ENCODE measurements at places on chromosomes 5 and 9.

DNA sequence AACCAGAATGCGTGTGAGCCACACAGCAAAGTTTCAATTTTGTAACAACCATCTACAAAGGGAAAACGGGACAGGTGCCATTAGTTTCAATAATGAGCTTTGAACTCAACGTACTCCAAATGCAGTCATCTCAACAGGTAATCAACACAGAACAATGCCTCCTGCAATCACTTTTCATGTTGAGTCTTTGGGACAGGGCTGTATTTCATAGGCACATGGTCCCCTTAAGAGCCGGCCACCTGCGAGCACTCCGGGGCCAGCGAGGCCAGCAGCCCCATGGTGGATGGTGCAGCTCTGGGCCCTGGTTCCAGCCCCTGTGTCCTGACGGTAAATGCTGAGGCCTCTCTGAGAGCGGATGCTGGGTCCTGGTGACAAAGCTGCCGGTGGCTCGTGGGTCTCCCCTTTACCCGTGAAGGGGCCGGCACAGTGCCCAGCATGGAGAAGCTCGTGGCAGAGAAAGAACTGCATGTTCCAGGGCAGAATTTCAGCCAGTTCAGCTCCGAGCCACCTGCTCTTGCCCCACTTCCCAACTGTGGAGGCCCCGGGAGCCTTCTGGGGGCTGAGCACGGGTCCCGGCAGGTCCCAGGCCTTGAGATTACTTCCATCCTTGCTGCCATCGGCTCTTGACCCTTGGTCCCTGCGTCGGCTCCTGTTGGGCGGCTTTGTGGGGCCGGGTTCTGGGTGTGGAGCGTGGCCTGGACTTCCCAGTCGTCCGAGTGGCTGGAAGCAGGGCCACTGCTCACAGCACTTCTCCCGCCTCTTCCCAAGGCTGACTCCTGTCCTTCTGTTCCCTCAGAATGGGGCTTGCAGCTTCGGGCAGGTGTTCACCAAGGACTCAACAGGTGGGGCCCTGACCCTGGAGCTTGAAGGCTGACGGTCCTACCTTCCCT, 26.1 kb upstream of the RNU6ATAC start:
- no peak for DNase-seq

DNA sequence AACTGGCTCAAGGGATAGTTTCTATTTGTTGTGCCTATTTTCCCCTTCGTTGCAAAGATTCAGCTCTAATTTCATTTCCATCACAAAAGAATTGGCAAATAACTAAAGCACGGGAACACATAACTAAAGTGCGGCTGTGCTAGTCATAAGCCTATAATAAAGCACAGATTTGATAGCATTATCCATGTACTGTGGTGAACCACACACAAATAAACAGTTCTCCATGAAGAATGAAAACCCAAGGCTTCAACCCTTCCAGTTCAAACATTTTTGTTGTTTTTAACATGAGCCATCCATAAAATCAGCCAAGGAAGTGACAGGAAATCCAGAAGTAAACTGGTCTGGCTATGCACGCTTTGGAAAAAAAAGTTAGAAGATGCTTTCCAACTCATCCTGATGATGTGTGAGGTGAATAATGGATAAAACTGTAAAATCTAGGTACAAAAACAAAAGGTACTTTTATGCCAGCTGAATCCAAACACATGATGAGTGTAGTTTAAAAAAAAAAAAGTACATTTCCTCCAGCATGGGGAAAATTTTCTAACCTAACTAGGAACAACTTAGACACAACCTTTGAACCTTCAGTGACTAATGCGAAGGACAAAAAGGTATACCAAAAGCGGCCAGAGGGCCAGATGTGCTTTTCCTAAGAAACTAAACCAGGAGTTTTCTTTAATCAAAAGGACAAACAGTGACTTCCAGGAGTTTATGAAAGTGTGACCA, 10.2 kb downstream of the ZNF608 start:
- DNase-seq, result peak; percentile 88

- DNase-seq, result no peak
Observed at GRCh38 chr9:136821826-136822544, 14.2 kb downstream of the RABL6 start.

DNA sequence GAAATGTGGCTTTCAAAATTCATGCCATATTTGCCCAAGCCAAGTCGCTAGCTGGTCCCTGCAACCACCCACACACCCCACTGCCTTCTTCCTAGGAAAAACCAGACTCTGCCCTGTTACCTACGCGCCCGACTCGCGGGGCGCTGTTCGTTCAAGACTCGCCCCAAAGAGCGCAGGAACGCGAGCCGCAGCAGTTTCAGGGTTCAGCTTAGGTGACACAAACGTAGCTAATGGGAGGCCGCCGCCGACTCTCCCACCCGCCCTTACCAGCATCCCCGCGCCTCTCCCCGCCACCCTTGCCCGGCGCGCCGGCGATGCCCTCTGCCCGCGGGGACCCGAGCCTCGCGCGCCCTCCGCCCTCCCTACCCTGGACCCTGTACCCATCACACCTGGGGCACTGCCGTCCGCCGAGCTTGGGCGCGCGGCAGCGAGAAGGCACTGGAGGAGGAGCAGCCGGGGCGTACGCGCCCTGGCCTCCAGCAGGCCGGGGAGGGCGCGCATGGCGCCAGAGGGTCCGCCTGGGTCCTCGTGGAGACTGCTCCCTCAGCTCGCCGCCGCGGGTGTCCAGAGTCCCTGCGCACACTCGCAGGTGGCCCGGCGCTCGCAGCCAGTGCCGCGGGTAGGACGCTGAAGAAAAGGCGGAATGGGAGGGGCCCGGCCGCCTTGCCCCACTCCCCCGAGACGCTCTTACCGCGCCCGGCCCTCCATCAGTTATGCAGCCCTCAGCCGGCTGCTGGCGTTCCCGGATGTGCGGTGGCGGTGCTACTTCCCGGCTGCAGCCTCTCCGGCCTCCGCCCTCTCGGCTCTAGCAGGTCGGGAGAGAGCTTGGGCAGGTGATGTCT, at the start of gene EMB:
EMB (minus strand) TSS at position 638 of the 842 bp plus-strand sequence; CDS start at position 501, 137 bp downstream.
- peak; percentile 47 for DNase-seq

GRCh38 chr9:74493512-74493911, 3.6 kb upstream of the RORB start:
- DNase-seq, result no peak

GRCh38 chr5:63500242-63500641, 462.0 kb downstream of the HTR1A start:
- DNase-seq, result no peak

All from fibroblast of skin of back (primary cell).